ENCODE measurements at places on chromosomes 3 and 15.

DNA sequence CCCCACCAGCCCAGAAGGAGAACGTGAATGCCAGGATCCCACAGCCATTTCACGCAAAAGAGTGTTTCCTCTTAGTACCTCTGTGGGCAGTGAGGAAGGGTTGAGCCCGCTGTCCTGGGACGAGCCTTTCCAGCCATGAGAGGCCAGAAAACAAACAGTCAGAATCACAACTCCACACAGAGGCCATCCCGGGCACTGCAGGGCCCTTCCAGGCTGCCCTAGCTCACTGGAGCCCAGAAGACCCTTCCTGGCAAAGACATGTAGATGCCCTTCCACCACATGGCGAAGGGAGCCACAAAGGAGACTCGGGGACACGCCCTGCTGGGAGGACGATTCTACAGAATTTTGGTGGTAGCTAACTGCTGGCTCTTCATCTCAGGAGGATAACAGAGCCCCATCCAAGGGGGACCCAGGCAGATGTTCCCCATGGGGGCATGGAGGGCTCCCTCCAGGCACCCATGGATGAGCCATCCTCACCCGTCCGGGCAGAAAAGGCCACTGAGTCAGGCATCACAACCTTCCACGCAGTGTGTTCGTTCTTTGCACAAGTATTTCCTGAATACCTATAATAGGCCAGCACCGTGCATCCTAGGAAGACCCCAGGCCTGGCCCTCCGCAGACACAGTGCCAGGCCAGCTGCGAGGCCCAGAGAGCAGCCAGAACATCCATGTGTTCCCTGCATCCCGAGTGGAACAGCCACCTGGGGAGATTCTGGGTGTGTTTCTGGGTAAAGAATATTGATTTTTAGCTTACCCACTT is 47.2 kb downstream of the SLC12A8 start:
- no peak for DNase-seq

DNA sequence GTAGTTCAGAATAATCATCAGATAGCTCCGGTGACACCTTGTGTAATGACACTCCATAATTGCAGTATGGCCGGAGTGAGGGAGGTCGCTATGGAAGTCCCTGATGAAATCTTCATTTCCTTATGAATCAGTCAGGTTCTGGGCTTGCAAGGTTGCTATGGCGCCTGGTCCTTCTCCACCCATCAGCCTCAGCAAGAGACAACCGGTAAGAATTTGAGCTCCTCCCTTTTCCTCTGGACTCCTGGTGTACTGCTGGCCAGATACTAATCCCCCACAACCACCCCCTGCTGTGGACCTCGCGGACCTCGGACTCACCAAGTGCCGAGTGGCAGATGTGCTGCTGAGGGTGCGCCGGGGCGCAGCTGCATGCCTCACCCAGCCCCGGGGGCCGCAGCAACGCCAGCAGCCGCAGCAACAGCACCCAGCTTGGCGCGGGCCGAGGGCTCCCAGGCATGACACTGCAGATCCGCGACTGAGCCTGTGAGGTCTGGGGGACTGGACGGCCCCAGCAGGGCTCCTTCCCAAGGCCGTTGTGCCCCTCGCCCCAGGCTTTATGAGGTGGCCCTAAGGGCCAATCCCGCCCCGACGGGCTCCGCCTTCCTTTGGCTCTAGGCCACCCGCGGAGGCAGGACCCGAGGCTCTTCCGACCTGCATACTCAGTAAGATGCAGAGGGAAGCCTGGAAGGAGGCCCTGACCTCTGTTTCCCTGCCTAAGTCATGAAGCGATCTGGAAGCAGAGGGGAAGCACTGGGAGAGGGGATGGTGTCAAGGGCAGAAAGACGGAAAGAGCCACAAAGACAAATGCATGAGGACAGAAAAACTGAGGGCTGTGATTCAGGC is at the start of gene TIMP4:
Gene TIMP4 (minus strand): TSS at position 526 of the 840 bp plus-strand sequence. CDS start 72 bp downstream, at position 454.
- DNase-seq = no peak

DNA sequence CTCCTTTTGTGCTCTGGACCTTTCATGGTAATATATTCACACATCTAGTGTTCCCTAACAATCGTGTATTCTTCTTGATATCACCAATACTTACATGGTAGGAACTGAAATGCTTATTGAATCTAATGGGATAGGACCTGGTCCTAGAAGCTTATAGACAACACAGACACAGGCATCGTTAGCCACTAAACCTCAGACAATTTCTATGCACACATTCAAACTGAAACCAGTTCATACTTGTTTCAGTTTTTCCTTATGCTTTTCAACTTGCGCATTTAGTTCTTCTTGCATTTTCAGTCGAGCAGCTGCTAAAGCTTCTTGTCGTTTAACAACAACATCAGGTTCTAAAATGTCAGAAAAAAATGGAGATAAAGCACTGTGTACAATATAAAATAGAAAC is 2.3 kb downstream of the SELENOS start:
- DNase-seq = no peak

- DNase-seq = no peak
These were observed 74.8 kb upstream of the P2RY1 start for GRCh38 chr3:152760024-152760563.

DNA sequence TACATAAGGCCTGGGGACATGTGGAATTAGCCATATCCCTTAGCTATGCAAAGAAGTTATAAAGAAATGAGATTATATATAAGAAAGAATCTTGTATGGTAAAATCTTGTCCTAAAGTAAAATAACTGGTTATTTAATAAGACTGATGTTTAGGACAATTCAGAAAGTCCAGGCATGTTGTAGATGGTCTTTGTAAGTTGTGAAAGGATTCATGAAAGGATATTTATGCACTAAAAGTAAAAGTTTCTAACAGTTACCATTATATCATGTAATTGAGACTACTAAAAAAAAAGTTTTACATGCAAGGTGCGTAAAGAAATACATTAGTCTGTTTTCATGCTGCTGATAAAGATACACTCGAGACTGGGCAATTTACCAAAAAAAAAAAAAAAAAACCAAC is 146.3 kb downstream of the FMN1 start:
- DNase-seq = no peak

DNA sequence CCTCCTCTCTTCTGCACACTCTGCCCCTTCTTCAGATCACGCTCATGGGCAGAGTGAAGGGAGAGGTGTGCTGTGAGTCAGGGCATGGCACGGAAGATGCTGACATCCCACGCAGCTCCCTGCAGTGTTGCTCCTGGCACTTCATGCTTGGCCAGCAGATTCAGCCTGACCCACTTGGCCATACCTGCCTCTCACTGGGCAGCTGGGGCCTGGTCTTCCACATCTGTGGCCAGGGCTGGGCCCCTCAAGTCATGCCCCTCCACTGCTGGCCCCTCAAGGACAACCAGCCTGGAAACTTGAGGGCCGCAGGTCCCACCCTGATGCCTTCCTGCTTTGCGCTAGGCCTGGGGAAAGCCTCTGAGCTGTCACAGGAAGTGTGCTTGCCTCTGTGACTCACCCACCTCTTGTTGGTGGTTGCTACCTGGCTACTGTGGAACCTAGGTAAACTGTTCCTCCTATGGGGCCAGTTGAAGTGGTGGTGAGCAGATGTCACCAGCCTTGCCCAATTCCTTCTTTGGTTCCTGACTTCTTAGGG is 48.7 kb downstream of the BSN start:
- DNase-seq = no peak

DNA sequence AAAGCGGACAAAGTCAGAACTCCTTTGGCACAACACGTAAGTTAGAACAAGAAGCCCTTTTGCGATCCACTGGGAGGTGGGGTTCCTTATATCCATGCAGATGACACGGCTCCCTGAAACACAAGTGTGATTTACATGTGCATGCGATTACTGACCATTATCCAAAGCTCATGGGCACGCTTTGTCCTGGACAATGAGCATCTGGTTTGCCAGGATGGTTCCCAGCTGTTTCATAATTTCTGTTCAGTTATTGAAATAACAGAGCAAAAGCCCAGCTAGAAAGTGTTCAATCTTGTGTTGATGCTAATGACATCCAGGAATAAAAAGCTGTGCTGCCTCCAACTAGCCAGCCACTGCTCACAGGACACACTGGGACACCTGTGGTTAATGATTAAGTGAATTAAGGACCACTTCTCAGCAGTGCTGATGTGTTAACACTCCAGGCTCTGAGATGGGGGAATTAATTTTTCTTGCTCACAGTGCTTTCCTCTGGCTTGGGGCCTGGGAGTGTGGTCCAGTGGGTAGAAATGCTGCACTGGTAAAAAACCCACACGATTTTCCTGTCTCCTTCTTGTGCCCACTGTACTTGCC is 123.1 kb upstream of the SLC2A2 start:
- no peak for DNase-seq

DNA sequence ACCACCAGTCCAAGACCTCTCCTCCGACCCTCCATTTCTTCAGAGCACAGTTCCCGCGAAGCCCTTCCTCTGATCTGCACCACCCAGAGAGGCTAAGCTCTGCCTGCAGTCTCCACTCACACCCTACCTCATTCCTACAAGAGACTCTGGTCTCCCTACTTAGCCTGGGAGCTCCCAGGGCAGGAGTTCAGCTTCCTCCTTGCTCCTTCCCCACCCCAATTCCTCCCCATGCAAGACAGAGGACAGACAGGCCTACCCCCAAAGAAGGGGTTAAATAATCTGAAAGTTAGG is 12.6 kb upstream of the VIPR1 start:
- DNase-seq = no peak

DNA sequence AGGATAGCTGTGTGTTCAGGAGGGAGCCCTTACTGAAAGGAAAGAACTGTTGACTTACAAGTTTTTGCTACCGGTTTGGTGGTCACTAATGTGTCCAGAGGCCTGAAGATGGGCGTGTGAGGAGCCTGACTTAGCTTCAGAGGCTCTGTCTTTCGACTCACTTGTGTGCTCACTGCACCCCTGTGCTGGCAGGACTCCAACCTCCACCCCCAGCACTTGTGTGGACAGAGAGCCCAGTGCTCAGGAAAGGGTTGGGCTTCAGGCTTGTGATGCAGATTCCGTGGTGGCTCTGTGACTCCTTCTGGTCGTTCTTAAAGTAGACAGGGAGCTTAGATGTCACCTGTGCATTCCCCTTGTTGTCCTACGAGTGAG is 100.9 kb downstream of the PGPEP1L start:
- DNase-seq = no peak

- DNase-seq = no peak
These were observed 39.7 kb upstream of the POLG start for GRCh38 chr15:89374086-89374981.

All from AML-193 (cell line).